ENCODE measurements at places on chromosomes 6 and 20.

DNA sequence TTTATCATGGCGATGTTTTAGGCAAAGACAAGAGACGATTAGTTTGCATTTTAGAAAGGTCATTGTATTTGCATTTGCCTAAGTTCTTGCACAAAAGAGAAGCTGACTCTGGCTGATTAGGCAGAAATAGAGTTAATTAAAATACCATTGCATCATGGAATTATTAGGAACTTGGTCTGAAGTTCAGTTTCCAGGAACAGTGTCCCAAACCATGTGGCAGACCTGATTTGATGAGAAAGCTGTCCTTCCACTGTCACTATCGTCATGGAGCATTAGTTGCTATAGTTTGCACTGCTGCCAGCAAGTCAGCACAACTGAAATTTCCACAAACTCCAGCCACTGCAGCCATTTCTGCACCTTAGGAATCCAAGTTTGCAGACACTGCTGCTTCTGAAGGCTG is 24.3 kb upstream of the MCUR1 start:
- no peak for DNase-seq

GRCh38 chr20:32440069-32440757 is 82.1 kb downstream of the ASXL1 start:
- DNase-seq = peak; percentile 4

GRCh38 chr20:32278199-32278643 is 770 bp downstream of the KIF3B start:
- DNase-seq = peak; percentile 50

DNA sequence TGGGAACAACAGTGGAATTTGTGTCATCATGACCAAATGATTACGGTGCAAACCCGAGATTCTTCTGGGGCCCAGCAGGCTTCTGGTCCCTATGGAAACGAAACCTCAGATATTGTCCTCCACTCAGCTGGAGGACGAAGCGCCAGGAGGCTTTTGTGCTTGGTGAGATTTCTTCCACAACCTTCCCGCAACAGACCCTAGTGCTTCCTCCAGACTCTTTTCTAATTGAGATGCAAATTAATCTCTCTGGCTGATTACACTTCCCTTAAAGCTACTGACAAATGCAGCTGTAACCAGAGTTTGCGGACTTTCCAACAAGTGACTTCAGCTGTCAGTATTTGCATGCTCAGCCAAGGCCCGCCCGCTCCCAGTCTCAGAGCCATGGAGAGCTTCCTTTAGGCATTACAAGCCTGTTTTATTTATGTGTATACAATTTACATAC is 96.0 kb downstream of the INSM1 start:
- no peak for DNase-seq

DNA sequence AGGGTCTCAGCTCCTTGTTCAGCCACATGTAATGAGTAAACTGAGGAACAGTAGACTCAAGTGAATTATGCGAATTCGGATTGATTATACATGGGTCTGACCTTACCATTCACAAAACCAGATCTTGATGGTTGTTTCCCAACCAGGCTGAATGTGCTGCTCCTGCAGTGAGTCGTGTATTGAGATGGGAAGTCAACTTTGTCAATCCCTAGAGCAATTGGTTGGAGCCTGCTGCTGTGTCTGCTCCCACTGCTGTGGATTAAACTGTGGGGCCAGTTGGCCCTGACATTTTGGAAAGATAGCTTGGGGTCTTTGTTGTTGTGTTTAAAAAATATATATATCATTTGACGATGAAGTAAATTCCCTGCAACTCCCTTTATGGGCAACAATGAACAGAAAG is 23.9 kb downstream of the FAM50B start:
- no peak for DNase-seq

GRCh38 chr6:43428874-43429273 is 1.5 kb downstream of the ABCC10 start:
- no peak for DNase-seq
